ENCODE measurements at places on chromosomes 1 and 21. TPM values are rescaled to one million over a fixed set of nuclear protein-coding genes. Genes with fewer than 3 reads are reported as not detected.

NTNG1 gene
- 43.1 TPM for polyA plus RNA-seq

TMEM50A gene
- 142 TPM for polyA plus RNA-seq

ARHGEF16 gene
- polyA plus RNA-seq = 15.0 TPM

S100A7A gene
- polyA plus RNA-seq = not detected

GSTM4 gene
- 57.7 TPM for polyA plus RNA-seq

LZIC gene
- 75.9 TPM for polyA plus RNA-seq

LCE1A gene
- polyA plus RNA-seq = not detected

VPS13D gene
- polyA plus RNA-seq = 26.5 TPM

NTRK1 gene
- polyA plus RNA-seq = 0.67 TPM

KCNQ4 gene
- 1.3 TPM for polyA plus RNA-seq

PLA2G2D gene
- polyA plus RNA-seq = 0.06 TPM

FAM131C gene
- polyA plus RNA-seq = 1.3 TPM

TIE1 gene
- polyA plus RNA-seq = 42.6 TPM

ATP1A2 gene
- polyA plus RNA-seq = 5.8 TPM

C1orf185 gene
- polyA plus RNA-seq = not detected

MROH9 gene
- polyA plus RNA-seq = not detected

C4BPB gene
- polyA plus RNA-seq = 0.10 TPM

SLC45A1 gene
- polyA plus RNA-seq = 3.5 TPM

PAPPA2 gene
- polyA plus RNA-seq = 90.1 TPM

ATP1A4 gene
- polyA plus RNA-seq = not detected

SPATC1L gene
- 11.4 TPM for polyA plus RNA-seq

MIGA1 gene
- polyA plus RNA-seq = 21.3 TPM

RNU1-4 gene
- polyA plus RNA-seq = not detected

ANGPTL1 gene
- 7.8 TPM for polyA plus RNA-seq

B3GALT2 gene
- 23.1 TPM for polyA plus RNA-seq

CTSK gene
- 26.8 TPM for polyA plus RNA-seq

SPATA1 gene
- polyA plus RNA-seq = 1.7 TPM

EFCAB14 gene
- 110 TPM for polyA plus RNA-seq

PROX1 gene
- 8.0 TPM for polyA plus RNA-seq

SPRR4 gene
- polyA plus RNA-seq = not detected

ATAD3C gene
- 3.1 TPM for polyA plus RNA-seq

GRIK1 gene
- 1.2 TPM for polyA plus RNA-seq

TCHHL1 gene
- polyA plus RNA-seq = not detected

FAM3B gene
- 18.9 TPM for polyA plus RNA-seq

IL10RB gene
- 34.0 TPM for polyA plus RNA-seq

KCNA3 gene
- 0.15 TPM for polyA plus RNA-seq

CSF3R gene
- polyA plus RNA-seq = 3.6 TPM

S100A12 gene
- 0.64 TPM for polyA plus RNA-seq

OR2AK2 gene
- polyA plus RNA-seq = not detected

DNALI1 gene
- 71.2 TPM for polyA plus RNA-seq

HEYL gene
- 22.9 TPM for polyA plus RNA-seq

STYXL2 gene
- polyA plus RNA-seq = 0.51 TPM

ATAD3B gene
- 9.8 TPM for polyA plus RNA-seq

LPAR3 gene
- polyA plus RNA-seq = 1.2 TPM

DENND1B gene
- 14.3 TPM for polyA plus RNA-seq

TRIM45 gene
- polyA plus RNA-seq = 15.1 TPM

PRAMEF6 gene
- polyA plus RNA-seq = not detected

KLHDC8A gene
- polyA plus RNA-seq = 1.5 TPM

MRAP gene
- not detected for polyA plus RNA-seq

KRTAP19-3 gene
- not detected for polyA plus RNA-seq

GPR52 gene
- not detected for polyA plus RNA-seq

PTAFR gene
- polyA plus RNA-seq = 2.8 TPM

ADAM30 gene
- polyA plus RNA-seq = not detected

KMO gene
- polyA plus RNA-seq = 29.4 TPM

PLPPR4 gene
- polyA plus RNA-seq = 1.4 TPM
